ENCODE measurements at places on chromosomes 5 and 9.

DNA sequence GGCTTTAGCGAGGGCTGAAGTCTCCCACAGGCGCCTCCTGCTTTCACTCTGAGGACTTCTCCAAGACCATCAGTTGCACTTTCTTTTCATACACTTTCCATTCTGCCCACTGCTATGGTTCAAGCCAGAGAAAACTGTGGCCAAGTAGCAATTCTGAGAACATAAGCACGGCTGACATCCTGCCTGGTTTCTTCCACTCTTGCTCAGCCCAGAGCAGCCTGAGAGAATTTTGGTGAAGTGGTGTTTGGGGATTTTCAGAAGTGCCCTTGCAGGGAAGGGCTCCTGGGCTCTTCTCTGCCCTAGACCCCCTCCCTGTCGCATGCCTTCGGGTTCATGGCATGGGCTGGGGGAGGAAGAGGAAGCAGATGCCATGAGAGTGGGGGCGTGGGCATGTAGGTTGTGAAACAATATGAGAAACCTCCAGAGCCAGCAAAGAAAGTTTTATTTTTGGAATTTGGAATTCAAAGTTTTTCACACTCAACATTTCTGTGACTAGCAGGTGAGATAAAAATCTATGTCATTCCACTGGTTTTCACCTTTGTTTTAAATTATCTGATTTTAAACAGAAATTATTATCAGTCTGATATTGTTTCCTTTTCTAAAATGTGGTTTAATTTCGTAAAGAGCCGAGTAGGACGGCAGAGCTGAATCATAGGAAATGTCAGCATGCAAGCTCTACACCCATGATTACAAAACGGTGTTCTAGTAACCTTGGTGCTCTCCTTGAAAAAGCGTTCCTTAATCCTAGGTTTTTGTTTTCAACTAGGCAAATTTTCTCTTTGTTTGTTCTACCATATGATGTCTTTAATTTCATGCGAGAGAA lies 27.8 kb upstream of the TNFSF8 start:
- no peak for DNase-seq

DNA sequence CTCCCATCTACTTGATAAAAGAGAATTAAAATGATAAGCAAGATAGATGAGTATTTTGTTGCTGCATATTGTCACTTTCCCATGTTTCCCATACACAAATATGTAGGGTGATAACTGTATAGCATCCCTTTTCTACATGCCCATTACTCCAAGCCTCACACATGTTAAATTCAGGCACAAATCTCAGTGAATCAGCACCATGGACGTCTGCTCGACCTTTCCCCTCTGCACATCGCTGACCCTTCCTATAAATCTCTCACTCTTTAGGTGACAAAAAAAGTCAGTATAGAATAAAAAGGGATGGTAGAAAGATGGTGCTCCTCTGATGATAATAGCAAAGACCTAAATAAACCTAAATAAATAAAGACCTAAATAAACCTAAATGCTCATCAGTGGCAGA lies 1097.7 kb upstream of the C9orf72 start:
- no peak for DNase-seq

DNA sequence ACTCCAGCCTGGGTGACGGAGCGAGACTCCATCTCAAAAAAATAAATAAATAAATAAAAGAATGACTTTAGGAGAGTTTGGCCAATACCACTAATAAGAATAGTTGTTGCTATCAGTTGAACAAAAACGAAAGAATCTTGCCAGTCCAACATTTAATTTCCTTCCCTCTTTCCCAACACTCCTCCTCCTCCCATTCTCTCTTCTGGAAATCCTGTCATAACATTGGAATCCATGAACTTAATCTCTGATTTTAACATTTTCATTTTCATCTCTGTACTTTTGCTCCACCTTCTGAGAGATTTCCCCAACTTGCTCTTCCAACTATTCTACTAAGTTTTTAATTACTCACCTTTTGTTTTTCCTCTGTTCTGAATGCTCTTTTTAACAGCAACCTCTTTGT lies 42.8 kb upstream of the CDK20 start:
- DNase-seq = no peak

DNA sequence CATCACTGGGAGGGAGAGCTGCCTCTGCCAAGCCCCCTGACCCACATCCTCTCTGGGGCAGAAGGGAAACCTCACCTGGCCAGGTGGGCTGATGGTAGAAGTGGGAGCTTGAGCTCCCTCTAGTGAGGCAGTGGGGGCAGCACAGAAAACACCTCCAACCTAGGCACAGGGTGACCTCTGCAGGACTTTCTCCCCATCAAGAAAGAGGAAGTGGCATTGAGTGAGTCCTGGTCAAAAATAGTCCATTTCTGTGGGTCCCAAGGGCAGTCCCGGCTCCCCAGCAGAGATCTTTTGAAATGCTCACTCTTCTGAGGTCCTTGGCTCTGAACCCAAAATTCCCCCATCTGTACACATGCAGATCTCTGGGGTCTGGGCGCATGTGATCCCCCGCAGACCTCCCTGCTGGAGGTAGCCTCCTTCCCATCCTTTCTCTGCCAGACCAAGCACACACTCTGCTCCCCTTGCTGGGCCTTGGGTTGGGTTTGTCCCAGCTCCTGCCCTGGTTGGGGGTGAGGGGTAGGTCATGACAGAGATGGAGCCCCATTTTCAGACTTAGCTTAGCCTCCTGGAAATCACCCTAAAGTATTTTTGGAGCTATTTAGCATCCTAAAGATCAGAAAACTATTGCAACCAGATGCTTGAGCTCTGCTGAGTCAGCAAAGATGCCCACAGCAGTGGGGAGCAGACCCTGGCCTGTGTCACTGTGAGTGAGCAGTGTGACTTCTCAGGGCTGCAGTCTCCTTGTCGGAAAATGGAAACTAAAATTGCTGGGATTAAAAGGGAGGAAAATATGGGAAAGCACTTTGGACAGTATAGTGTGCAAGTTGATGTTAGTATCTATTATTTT lies 41.6 kb upstream of the LCP2 start:
- no peak for DNase-seq

DNA sequence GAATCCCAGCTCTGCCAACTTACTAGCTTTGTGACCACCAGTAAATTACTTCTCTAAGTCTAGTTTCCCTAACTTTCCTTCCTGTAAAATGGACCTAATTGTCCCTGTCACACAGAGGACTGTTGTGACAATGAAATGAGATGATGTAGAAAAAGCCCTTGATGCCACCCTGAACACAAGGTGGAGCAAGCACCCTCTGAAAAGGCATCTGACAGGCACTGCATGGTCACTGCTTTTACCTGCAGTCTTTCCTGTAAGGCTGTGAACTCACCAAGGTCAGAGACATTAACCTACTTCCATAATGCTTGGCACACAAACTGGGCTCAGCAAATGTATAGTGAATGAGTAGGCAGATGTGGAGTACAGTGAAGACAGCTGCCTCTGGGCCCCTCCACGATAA lies 6.1 kb downstream of the SLC31A2 start:
- no peak for DNase-seq

DNA sequence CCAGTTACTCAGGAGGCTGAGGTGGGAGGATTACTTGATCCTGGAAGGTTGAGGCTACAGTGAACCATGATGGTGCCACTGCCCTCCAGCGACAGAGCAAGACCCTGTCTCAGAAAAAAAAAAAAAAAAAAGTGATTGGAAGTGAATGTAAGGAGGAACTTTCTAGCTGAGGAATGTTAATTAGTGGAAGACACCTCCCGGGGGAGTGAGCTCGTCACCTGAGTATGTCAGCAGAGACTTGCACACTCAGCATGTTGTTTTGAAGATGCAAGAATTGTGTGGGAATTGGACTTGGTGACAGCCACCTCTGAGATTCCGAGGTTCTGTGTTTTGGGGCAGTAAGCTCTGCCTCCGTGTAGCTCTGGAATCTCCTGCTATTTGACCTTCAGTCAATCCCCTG lies 3.6 kb downstream of the SYNPO start:
- no peak for DNase-seq

DNA sequence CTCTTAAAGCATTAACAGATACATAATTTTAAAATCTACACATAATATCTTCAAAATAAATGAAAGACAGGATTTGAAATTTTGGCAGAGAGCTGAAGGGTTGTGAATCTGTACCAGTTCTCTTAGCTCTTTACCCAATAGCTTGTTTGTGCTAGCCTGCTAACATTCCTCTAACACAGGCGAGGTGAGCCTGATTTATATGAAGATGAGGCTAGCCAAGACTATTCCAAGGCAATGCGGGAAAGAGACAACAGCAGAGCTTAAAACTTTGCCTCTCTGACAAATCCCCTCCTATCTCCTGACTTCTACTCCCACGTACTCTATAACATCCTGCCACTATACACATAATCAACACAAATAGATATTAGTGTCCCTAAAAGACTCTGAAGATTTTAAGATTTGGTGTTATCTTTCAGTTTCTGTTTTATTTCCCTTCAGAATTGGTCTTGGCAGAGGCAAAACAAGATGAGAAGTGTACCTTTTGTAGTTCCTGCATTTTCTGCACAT lies 745.6 kb upstream of the ZNF608 start:
- no peak for DNase-seq

DNA sequence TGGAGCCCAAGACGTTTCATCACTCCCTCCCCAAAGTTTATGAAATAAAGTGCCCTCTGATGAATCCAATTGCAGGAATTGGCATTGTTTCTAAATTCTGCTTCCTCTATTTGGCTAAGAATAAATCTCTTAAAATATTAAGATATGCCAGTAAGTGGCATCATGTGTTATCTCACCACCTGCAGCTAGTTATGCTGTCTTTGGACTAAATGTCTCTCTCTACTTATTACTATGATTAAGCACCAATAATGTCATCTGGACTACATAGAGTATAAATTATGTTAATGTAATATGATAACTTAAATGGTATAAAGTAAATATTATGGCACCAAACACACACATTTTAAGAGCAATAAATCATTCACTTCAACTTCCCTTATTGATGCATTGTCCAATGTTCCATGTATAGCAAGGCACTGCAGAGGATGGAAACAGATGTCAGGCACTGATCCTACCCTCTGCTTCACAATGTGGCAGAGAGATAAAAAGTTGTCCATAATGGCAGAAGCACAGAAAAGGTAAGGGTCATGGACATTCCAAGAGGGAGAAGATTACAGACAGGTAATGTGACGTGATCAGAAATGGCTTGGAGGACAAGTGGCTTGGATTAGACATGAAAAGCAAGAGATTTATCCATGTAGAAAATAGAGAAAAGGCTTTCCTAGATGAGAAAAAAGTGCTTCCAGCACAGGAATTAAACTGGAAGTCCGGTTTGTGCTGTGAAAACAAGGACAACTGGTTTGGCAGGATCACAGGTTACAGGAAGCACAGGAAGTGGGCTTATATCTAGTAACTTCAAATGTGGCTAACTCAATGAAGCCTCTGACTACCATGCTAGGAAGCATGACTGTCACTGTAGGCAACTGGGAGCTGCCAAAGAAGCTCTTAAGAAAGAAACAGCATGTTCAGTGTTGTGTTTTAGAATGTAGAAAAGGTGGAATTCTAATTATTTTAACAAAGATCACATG lies 26.7 kb downstream of the MARCHF11 start:
- DNase-seq = no peak

DNA sequence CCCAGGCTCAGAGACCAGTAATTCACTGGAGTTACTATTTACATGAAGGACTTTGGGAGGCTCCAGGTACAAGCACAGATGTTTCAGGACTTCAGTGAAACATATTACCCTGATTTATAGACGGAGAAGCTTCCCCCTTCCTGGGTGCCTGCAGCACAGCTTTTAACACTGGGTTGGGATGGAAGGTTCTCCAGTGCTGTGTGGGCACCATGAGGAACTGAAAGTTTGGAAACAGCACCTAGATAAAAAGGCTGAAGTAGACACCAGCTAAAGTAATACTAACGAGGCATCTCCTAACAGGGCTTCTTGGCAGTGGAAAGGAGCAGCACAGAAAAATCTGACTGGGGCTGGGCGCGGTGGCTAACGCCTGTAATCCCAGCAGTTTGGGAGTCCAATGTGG lies 70.7 kb downstream of the GCNT1 start:
- DNase-seq = no peak

GRCh38 chr5:147509041-147509709 lies 693 bp downstream of the DPYSL3 start:
- no peak for DNase-seq
